ENCODE measurements at places on chromosomes 7 and 10.

- no peak for DNase-seq
Observed at GRCh38 chr7:24406789-24407299, 122.9 kb downstream of the NPY start.

- DNase-seq: no peak
Observed at GRCh38 chr7:21146642-21147423, 281.1 kb upstream of the SP4 start.

DNA sequence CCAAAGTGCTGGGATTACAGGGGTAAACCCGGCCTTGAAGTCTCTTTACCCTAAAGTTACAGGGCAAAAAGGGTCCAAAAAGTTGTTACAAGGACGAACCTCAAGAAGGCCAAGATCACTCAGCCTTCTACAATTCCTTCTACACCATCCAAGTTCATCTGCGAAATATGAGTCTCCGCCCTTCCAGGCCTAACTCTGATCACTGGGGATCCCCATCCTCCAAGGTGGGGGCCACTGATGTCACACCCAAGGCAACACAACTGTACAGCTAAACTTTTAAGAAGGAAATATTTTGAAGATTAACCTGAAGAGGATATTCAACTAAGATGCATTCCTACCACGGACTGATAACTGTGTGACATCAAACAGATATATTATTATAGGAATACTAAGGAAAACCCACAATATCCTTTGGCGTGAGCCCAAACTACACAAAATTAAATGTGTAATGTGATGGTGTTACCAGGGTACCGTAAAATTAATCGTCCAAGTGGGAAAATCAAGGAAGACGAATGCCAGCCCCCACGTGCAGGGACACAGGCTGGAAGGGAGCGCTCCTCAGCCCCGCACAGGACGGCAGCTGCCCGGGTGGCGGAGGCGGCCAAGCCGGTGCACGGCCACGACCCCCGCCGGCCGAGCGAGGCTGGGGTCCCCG is 1.0 kb downstream of the PAXIP1 start:
- no peak for DNase-seq

GRCh38 chr7:29019387-29019786 is 61.3 kb upstream of the TRIL start:
- DNase-seq: no peak

DNA sequence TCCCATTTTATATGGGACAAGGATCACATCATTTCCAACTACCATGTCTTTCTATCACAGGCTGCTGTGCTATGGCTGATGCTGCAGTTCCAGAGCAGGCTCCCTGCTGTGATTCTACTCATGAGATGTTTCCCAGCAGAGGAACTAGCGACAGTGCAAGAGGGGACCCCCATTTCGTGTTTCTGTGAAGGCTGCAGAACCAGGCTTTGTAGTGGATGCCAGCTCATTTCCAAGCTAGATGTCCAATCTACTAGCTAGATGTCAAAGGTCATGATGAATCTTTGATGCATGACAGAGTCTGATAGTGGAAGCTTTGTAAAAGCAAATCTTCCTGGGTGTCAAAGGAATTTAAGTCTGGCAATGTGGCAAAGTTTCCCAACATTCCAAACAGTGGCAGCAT is 21.2 kb upstream of the MYO3A start:
- no peak for DNase-seq

DNA sequence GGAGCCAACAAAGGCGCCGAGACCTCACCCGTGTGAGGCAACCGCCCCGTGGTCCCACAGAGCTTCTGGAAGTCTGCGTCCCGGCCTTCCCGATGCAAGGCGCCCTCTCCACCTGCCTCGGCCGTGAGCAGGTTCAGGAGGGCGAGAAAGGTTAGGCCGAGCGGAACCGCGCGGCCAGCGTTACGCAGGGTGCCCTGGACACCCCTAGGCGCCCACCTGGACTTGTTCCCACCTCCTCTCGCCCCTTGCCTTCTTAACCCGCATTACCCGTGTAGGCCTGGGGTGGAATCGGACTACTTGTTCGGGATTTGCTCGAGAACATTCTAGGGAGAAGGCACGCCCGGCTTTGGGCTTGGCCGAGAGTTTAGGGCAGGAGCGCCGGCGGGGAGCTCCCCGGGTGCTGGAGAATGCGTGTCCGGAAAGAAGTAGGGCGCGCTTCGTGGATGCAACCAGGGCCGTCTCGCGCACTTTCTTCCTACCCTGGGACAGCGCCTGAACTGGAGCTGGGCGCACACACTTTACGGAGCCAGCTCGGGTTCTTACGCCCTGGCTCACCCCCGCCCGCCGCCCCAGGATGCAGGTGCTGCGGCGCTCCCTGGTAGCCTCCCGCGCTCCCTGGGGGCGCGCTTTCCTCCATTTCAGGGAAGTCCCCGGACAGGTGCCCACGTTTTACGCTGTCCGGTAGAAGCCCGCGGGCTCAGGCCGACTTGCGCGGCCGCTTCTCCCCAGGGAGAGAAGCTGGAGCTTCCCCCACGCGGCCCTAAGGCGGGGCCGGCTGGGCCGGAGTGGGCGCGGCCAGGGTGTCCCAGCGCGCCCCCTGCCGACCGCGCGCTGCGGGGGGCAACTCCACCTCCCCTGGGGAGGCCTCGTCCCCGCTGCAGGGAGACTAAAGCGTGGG is 74.5 kb downstream of the INSIG1 start:
- DNase-seq: no peak

DNA sequence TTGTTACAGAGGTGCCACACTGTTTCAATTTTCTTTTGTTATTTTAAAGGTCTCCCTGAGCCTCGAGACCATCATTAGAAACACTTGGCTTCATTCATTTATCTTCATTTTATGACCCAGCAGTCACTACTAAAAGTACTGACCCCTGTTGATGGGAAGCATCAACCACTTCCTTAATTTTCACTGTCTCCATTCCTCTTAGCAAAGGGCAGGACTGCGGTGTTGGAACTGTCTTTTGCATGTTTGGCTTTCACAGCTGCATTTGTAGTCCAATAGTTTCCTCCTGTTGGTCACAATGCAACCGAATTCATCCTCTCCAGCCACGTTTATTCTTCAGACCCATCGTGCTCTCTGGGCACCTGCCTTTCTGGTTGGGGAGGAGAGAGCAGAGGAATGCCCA is 46.7 kb upstream of the PDZD8 start:
- DNase-seq: no peak

DNA sequence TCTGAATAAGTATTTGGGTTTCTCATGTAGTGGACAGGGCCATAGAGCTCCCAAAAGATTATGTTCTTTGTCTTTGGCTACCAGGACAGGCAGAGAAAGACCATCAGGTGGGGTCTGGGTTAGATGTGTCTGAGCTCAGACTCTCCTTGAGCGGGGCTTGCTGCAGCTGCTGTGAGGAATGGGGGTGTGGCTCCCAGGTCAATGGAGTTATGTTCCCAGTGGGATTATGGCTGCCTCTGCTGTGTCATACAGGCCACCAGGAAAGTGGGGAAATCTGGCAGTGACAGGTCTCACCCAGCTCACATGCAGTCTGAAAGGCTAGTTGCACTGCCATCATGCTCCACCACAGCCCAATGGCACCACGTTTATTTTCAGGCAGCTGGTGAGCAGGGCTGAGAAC is 97.0 kb upstream of the FERD3L start:
- no peak for DNase-seq

DNA sequence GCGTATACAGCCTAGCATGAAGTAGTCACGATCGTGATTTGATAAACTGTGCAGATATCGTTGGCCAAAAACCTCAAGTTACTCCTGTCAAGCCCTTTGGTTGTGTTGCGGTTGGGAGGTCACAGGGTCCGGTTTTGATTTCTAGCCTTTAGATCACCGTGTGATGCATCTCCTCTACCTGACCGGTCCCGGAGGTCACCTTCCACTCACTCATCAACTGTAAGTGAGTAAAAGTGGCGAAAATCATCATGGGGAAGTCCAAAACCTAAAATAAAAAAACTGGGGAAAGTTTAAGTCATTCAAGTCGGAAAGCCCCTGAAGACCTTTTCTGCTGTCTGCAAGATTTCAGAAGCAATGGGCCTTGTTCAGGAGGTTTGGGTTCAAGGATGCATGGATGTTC is 62.8 kb downstream of the ADARB2 start:
- DNase-seq: no peak

DNA sequence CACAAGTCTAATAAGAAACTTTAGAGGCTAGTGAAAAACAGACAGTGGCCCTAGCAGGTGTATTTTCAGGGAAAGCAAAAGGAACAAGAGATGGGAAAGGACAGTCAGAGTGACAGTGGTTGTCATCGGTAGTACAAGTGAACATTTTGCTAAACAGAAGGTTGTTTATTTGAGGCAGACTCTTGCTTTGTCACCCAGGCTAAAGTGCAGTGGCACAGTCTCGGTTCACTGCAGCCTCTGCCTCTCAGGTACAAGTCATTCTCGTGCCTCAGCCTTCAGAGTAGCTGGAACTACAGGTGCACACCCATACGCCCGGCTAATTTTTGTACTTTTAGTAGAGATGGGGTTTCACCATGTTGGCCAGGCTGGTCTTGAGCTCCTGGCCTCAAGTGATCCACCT is 195.8 kb downstream of the RELN start:
- no peak for DNase-seq

GRCh38 chr7:142711746-142712616 is 37.3 kb upstream of the PRSS1 start:
- peak; percentile 56 for DNase-seq

- DNase-seq: no peak
Observed at GRCh38 chr10:112826018-112826697, 123.9 kb upstream of the TCF7L2 start.

DNA sequence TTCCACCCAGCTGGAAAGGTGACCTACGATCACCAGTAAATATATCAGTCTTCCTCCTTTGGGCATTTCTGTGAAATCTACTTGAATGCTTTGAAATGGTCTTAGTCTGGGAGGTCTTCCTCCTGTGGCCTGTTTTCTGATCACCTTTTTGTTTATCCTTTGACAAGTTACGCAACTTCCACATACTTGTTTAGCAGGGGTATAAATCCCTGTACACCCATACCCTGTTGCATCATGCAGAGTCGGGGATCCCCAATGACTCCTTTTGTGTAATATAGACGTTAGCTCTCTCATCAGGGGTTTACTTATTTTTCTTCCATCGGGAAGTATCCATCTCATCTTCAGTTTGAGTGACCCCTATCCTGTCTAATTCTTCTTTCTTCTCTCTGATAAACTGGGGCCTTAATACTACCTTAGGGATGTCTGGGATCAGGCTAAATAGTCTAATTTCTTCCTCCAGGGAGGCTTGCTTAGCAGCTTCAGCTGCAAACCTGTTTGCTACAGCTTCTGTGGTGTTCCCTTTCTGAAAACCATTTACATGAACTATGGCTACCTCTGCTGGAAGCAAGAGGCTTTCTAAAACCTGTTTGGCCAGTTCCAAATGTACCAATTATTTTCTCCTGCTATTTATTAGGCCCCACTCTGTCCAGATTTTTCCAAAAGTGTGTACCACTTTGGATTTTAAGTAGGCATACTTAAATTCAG is 25.8 kb downstream of the MAPK8 start:
- DNase-seq: no peak

DNA sequence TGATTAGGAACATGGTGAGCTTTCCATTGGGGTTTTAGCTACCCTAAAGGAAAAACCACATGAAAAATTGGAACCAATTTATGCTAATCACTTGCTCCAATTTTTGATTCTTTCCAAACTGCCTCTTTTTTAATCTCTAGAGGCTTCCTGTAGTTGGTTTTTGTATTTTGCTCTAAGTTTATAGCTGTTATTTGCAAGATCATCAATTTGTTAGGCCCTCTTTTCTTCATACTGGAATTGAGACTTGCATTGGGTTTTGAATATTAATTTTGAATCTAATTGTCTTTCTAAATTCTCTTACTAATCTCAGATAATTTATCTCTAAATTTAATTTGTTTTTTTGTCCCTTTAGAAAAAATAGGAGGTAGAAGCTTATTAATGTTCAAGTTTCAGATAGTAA is 713.3 kb downstream of the REEP3 start:
- no peak for DNase-seq

DNA sequence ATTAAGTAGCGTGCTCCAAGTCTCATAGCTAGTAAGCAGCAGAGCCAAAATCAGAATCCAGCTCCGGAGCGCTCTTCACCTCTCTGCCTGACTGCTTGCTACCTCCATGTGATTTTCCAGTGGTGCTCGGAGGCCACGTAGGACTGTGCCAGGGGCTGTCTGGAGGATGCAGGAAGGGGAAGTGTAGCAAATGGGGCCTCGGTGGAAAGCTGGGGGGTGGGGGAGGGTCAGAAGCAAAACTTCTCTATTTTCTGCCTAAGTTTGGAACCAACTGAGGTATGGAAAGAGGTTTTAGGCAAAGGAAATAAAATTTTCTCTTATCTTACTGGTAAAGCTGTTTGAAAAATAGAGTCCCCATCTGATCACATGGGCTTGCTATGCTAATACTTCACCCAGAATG is 108.7 kb downstream of the TBXAS1 start:
- DNase-seq: no peak

DNA sequence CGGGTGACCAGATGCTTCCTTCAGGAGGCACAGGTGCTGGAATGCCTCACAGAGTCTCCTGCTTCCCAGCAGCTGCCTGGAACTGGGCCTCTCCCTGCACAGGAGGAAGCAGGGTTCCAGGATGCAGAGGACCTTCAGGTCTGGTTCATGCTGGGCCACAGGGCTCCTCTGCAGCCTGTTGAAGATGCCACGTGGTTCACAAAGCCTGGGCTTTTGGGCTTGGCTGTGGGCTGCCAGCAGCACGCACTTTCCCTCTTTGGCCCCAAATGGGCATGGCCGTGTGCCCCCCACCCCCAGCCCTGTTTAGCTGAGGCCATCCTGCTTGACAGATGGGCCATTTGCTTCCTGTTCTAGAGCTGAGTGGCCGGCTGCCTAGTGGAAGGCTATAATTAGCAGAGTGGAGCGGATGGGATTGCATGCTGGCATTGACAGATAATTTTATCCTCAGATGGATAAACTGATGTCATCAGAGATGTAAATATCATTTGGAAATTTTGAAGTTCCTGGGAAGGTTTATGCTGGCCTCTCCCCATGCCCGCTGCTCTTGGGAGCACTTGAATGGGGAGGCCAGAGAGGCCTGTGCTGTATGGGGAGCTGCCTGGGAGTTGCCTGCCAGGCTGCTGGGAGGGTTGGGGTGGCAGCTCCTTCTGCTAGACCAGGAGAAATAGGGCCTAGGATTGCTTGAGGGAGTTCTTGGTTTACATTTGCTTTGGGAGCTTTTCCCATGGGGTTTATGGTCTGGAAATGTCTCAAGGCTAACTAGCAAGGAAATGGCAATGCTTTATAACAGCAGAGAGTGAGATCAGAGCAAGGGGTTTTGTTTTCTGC is 28.2 kb downstream of the TSPAN15 start:
- no peak for DNase-seq

GRCh38 chr7:130231792-130232191 is 24.1 kb downstream of the SSMEM1 start:
- no peak for DNase-seq

- no peak for DNase-seq
Observed at GRCh38 chr7:39811161-39811614, 138.9 kb upstream of the CDK13 start.

Measured in body of pancreas (tissue), 4 donors.